Adrenal gland (tissue), 19 donors: ENCODE measurements at places on chromosomes 13 and 19. TPM values are rescaled to one million over a fixed set of nuclear protein-coding genes. Genes with fewer than 3 reads are reported as not detected.

CYP2S1 gene
- total RNA-seq: 2.2 TPM

C19orf81 gene
- not detected for total RNA-seq

SELENOV gene
- not detected for total RNA-seq

MCF2L gene
- 8.1 TPM for total RNA-seq

LRG1 gene
- total RNA-seq: 0.84 TPM

GRCh38 chr19:51060973-51061372, 3.9 kb downstream of the KLK13 start:
- no peak overlapping the region for H3K4me3 ChIP-seq
- DNase-seq: no peak
- no peak overlapping the region for H3K27ac ChIP-seq
- H3K27me3 ChIP-seq: no peaks in the 10 kb centered on the region

DNA sequence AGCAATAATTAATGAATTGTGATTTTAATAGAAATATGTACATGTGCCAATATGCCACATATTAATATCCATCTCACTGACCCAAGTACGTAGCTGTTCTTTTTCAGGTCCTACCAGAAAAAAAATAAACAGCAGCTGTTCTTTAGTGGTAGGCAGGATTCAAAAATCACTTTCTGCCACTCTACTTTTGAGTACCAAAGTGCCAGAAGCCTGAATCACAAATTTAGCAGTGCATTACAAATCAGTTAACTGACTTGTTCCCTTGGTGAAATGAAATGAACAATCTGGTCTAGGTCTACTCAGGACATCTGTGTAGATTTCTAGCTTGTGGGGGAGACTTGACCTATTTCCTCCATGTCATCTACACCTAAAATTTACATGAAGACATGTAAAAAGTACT, 775.5 kb upstream of the GPC6 start:
- H3K4me3 ChIP-seq: no peak overlapping the region
- no peaks in the 10 kb centered on the region for H3K36me3 ChIP-seq
- no peak overlapping the region for H3K27ac ChIP-seq
- H3K4me1 ChIP-seq: no peaks in the 10 kb centered on the region
- no peak for DNase-seq
- no peaks in the 10 kb centered on the region for H3K27me3 ChIP-seq

DNA sequence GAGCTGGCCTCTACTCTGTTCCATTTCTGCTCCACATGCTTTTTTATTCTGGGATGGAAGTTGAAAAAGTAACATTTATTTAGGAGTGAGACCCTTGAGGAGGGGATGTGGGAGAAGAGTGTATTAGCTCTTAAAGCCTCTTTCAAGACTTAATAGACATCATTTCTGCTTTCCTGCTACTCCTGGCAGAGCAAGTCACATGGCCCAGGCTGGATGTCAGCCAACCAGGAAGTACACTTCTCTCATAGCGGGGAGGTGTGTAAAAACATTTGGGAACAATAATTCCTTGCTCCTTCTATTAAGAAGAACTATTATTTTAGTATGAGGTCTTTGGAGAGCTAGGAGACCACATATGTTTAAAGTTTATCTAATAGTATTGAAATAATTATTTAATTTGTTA, 40.6 kb upstream of the FAM216B start:
- H3K36me3 ChIP-seq: no peaks in the 10 kb centered on the region
- no peak overlapping the region for H3K27ac ChIP-seq
- DNase-seq: peak; percentile 27
- no peak overlapping the region for H3K4me3 ChIP-seq

DNA sequence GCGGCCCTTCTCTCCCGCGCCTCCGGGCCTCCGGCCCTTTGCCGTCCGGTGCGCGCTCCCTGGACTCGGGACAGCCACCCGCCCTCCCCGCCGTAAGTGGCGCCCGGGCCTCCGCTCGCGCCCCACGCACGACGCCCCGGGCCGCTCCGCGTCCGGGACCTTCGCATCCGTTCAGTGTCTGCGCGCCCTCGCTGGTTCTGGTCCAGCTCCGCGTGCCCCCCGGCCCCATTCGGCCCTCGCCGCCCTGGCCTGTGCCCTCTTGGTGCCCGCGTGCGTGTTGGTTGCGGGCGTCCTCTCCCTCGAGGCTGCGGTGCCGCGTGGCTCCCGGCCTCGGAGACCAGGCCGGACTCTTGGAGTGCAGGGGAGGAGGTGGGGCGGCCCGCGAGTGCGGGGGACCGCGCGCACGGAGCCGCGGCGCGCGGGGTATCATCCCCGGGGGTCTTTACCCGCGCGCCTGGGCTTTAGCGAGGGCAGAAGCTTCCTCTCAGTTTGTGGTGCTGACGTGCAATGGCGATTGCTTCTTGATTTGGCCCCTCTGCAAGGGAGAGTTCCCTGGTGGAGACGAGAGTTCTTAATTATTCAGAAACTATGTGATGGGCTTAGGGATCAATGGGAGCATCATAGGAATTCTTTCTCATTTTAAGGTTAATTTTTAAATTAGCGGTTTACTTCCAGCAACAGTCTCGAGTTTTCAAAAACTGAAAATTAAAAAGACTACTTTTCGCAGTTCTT, 757 bp downstream of the WASF3 start:
- H3K27me3 ChIP-seq: no peaks in the 10 kb centered on the region
- peaks cover 19% of the 10 kb centered on the region for H3K4me1 ChIP-seq
- H3K36me3 ChIP-seq: no peaks in the 10 kb centered on the region
- H3K27ac ChIP-seq: peak overlapping the region; percentile 74
- peak overlapping the region; percentile 97 for H3K4me3 ChIP-seq

DNA sequence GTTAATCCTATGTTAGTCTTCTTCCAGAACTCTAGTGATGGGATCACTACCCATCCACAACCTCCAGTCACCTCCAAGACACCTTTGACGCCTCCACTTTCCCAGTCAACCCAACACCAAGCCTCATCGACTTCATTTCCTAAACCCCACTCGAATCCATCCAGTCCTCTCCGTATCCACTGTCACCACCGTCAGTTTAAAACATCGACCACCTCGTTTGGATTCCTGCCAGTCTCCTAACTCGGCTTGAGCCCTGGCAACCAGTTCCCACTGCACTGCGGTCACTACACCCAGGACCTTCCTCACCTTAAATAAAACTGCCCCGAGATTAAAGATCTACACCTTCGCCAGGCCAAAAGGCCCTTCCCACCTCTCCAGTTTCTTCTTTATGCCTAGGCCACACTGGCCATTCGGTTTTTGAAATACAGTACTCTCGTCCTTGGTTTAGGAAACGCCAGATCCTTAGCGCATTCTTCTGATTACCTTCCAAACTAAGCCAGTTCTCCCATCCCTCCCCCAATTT, 1.2 kb downstream of the MTIF3 start:
- no peak for DNase-seq
- H3K36me3 ChIP-seq: no peaks in the 10 kb centered on the region
- H3K4me1 ChIP-seq: peaks cover 10% of the 10 kb centered on the region

GRCh38 chr13:31301119-31301518, 101.3 kb downstream of the B3GLCT start:
- no peak for DNase-seq
- no peak overlapping the region for H3K27ac ChIP-seq
- H3K4me3 ChIP-seq: no peak overlapping the region
- no peaks in the 10 kb centered on the region for H3K27me3 ChIP-seq

DNA sequence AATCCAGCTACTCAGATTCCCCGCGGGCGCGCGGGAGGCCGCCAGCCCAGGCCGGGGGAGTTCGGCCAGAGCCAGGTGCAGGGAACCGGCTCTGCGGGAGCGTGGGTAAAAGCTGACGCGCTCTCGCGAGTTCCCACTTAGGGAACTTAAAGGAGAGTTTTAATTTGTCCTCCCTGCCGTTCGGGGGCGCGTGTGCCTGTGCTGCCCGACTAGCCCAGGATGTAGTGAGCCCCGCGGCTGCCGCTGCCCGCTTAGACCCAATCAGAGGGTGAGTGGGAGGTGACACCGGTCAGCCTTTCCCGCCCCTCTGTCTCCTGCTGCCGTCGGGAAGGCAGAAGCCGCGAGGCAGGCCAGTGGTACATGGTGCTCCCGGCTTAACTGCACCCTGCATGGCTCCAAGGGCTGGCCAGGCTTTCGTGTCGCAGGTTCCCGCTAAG, 36.0 kb upstream of the NEK3 start:
- no peaks in the 10 kb centered on the region for H3K27me3 ChIP-seq
- DNase-seq: peak; percentile 92
- no peaks in the 10 kb centered on the region for H3K36me3 ChIP-seq

GRCh38 chr19:11155373-11156120, at the start of gene SPC24:
Gene SPC24 (minus strand): TSS chr19:11155782. CDS start chr19:11155776, 6 bp downstream.
- peak within 1 kb of the TSS; percentile 66 for H3K27ac ChIP-seq
- peaks cover 60% of the 10 kb centered on the region for H3K4me1 ChIP-seq
- H3K4me3 ChIP-seq: peak within 1 kb of the TSS; percentile 71
- no peaks in the 10 kb centered on the region for H3K36me3 ChIP-seq
